ENCODE measurements at places on chromosomes 6 and 20.
A peak's percentile ranks its signal among the peaks of the same experiment; 100 is the strongest.

- no peak for DNase-seq
These were observed 5.2 kb upstream of the NNAT start for GRCh38 chr20:37515876-37516275.

DNA sequence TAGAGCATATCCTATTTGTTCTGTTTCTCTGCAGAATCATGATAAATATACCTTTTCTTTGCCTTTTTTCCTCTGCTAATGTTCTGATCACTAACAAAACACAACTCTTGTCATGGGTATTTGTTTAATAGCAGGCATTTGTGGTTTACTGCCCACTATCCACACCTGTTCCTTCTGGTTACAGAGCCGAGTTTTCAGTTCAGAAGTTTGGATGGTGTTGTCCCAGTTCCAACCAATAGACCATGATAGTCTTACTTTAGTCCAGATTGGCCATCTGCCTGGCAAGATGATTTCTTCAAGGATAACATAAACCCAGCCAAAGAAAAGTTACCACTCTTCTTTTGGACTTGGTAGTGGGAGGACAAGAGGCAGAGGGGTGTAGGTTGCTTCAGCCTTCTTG is 211.2 kb downstream of the TFAP2A start:
- DNase-seq: no peak

DNA sequence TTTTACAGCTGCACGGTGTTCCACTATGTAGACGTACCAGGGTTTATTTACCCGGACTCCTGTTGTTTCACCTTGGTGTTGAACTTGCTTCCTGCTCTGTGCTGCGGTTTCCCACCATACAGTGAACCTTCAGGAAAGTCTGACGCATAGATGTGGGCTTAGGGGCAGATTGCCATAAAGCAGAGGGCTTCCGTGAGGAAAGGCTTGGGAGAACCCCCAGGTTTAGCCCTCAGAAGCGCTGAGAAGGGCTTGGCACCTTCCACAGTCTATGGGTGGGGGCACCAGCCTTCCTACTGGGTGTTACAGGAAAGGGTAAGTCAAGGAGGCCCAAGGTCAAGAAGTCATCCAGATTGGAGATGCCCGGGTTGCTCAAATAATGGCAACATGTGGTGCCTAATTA is 19.2 kb upstream of the MRPS18A start:
- no peak for DNase-seq

DNA sequence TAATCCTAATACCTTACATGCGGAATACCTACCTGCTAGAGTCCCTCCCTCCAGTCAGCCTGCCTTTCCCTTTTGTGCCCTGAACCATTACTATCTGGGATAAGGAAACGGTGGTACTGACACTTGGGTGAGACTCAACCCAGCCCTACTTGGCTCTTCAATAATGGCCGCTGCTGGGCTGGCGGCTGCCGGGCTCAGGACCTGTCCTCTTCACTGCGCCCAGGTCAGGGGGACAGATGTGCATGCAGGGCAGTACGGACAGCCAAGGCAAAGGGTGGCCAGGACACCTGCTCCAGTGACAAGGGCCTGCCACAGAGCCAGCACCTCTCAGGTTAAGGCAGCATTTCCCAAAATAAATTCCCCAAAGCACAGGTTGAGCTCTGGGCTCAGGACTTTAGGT is 29.9 kb downstream of the UBE2V1 start:
- DNase-seq: no peak

GRCh38 chr20:37521061-37521771 is at the start of gene NNAT:
Gene NNAT (plus strand): TSS chr20:37521250. CDS start chr20:37521332, 82 bp downstream.
- no peak for DNase-seq

GRCh38 chr20:49351775-49352174 is 73.9 kb upstream of the ZNFX1 start:
- no peak for DNase-seq

- peak; percentile 25 for DNase-seq
These were observed 245.2 kb downstream of the CDH26 start for GRCh38 chr20:60203451-60203850.

DNA sequence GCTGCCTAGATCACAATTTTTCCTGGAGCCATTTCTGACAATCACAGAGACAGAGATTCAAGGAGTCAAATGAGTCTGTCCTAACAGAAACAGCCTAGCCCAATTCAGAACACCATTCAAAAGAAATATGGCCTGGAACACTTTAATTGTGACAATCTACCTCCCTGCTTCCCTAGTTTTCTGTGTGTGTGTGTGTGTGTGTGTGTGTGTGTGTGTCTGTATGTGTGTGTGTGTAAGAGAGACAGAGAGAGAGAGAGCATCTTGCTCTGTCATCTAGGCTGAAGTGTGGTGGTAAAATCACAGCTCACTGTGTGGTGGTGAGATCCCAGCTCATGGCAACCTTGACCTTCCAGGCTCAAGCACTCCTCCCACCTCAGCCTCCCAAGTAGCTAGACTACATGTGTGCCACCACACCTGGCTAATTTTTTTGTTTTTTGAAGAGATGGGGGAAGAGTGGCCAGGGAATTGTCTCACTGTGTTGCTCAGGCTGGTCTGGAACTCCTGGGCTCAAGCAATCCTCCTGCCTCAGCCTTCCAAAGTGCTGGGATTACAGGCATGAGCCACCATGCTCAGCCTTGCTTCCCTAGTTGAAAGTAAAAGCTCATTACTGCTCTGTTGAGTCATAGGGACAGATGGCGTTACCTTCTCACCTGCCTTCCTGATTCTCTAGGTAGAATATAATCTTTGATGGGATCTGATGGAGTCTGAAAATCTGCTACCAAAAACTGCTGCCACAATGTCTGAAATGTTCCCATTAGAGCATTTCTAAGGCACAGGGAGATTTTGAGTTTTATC is 89.6 kb upstream of the BEND6 start:
- no peak for DNase-seq

DNA sequence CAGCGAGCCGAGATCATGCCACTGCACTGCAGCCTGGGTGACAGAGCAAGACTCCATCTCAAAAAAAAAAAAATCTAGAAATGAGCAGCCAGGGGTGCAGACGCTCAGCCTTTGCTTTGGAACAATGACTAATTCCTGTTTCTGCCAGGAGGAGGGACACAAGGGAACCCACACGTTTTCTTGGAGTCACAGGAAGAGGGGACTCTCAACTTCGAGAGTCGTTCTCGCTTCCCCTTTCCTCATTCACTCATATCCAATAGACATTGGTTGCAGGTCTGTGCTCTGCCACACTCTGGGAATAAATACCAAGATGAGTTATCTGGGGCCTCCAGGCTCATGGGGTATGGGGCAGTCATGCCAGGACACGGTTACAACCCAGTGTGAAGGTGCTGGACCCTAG is 91.5 kb upstream of the RREB1 start:
- no peak for DNase-seq
